ENCODE measurements at places on chromosomes 12 and 14.

DNA sequence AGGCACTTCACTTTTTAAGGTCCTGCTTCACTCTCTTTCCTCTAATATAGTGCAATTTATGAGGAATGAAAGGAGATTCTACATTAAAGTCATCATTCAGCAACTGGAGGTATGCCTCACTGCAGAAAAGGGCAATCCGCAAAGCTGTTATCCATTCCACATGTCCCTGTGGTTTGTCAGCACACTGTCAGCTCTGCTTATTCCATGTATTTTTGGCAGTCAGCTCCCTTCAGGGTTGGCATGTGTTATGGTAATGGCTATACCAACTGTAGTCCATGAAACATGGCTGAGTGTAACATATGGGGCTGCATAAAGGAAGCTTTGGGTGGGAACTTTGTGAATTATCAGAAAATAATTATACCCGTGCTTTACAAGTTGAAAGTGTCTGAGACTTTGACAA lies 154.1 kb downstream of the GALC start:
- no peak for DNase-seq

GRCh38 chr14:50668826-50669143 lies 679 bp upstream of the SAV1 start:
- DNase-seq: no peak

- no peak for DNase-seq
Measured at GRCh38 chr14:23539248-23540140, 12.1 kb downstream of the ZFHX2 start.

DNA sequence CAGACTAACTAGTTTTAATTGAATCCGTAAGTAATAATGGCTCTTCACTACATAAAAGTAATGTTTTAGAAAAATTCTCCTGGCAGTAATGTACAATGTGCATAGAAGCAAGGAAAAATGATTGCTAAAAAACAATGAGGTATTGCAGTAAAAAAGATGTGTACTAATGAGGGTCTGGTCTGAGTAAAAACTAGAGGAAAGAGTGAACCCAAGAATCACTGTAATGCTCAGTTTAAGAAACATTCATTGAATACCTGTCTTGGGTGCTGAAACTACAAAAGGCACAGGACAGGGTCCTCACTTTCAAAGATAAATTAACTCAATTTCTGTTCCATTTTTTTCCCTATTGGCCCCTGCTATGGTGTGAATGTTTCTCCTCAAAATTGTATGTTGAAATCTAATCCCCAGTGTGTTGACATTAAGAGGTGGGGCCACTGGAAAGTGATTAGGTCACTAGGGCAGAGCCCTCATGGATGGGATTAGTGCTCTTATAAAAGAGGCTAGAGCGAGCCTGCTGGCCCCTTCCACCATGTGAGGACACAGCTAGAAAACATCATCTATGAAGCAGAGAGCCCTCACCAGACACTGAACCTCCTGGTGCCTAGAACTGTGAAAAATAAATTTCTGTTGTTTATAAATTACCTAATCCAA lies 51.6 kb downstream of the RPS6KA5 start:
- DNase-seq: no peak

- no peak for DNase-seq
Measured at GRCh38 chr12:97300891-97301290, 161.7 kb upstream of the RMST start.

DNA sequence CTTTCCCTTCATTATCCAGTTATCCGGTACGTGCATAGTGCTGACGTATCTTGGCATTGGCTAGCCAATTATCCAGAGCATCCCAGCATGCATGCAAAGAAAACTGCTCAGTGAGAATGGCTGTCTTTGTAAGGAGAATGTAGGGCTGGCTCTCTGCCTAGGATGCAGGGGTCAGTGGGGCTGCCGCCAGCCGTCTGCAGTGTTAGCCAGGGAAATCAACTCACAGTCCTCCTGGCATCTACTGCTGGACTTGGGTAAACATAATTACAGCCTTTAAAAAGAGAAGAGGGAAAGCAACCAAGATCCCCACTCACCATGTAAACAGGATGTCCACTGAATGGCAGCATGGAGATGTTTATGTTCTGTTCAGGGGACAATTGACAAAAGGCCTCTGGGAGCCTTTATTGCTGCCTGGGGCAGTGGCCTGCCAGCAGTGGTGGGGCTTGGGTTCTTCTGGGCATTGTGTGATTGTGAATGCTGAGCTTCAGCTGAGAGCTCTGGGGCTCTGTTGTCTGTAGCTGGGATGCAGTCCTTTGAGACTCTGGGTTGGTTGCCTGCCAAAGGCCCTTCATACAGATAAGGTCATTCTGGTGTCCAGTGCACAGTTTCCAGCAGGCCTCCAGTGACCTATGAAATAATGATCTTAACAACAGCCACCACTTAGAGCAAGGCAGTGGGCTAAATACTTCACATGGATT lies 121.8 kb downstream of the TBC1D30 start:
- DNase-seq: no peak

DNA sequence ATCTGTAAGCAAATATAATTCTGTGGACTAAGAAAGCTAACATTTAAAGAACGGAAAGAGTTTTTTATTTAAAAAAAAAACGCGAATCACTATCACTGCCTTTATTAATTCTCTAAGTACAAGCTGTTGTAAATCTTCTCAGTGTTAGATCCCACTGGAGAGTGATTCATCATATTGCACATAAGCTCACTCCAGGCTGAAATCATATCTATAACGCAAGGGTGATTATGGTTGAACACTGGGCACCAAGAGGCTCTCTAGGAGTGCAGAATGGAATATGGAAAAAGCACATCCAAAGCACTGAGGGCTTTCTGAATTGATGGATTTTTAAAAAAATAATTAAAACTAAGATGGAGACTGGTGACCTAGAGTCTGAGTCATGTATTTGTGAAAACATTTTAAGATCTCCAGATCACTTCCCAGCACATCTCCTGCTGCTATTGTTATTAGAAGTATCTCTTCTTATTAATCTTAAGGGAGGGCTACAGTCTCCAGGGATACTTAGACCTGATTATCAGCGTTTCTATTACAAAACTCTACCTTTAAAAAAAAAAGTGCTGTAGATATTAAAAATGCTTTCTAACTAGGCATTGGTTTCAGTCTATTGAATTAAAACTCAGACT lies 1106.8 kb downstream of the AACS start:
- no peak for DNase-seq

- DNase-seq: no peak
Measured at GRCh38 chr12:97299847-97300246, 162.8 kb upstream of the RMST start.

DNA sequence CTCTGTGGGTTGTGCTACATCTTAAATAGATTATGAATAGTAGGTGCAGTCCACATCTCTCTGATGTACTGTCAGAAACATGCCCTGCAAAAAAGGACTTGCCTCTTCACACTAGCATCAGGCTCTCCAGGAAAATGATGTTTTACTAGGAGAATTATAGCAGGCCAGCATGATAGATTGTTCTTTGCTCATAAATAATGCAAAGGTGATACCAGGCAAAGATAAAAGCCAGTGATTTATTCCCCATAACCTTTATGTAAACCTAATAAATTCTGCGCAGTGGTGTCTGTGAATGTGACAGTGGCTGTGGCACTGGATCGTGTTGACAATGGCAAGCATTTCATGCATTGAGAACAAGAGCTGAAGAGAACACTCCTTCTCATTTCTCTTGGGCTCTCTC lies 646.5 kb upstream of the SEL1L start:
- no peak for DNase-seq

- DNase-seq: no peak
Measured at GRCh38 chr12:108338915-108339657, at the start of gene CMKLR1. CMKLR1 (minus strand) TSS chr12:108339311; CDS start chr12:108293591, 45,720 bp downstream.
